ENCODE measurements at places on chromosomes 3 and 15.
A peak's percentile ranks its signal among the peaks of the same experiment; 100 is the strongest.

DNA sequence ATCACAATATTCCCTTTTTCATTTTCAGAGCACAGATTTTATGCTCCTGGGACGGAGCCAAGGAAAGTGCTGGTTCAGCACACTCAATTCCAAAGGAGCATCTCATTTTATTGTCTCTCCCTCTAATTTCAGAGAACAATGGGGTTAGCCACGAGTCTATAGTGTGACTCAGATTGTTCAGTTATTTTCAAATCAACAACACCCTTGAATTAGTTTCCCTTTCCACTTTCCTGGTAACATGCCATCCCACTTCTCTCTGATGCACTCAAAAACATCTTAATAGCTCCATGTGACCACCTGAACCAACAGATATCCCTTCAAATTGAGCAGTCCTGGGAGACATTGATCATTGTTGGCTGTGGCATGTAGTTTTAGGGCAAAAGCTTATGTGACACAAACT lies 389.7 kb upstream of the MDFIC2 start:
- no peak for DNase-seq

DNA sequence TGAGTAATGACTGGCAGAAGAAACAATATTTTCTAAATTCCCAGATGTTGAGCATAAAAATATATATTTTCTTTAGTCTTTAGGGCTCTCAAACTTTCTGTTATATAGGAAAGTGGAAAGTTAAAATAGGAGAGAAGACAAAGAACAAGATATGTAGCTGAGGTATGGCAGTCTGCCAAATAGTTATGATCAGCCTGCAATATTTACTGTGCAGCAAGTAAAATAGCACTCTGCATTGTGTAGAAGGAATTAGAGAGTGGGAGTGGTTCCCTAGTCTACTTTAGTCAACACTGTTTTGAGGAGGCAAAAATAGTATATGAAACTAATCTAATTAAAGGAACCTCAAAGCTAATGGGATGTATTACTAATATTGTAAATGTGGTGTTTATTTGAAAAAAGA lies 978.1 kb upstream of the ALCAM start:
- no peak for DNase-seq

DNA sequence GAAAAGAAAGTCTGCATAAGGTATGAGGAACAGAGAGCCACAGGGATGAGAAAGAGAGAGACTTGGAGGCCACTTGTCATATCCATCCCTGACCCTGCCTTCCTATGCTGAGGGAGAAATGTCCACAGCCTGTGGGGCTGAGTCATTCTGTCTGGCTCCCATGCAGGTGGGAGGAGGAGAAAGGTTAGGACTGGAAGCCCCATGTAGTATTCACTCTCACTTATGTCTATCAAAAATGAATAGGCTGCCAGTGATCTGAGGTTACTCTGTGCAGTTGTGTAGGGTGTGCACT lies 71.3 kb downstream of the RAB11A start:
- DNase-seq: no peak

- DNase-seq: no peak
Observed at GRCh38 chr15:101698314-101698713, 26.0 kb downstream of the TARS3 start.

- no peak for DNase-seq
Observed at GRCh38 chr3:16883723-16884083, 1.1 kb upstream of the PLCL2 start.

DNA sequence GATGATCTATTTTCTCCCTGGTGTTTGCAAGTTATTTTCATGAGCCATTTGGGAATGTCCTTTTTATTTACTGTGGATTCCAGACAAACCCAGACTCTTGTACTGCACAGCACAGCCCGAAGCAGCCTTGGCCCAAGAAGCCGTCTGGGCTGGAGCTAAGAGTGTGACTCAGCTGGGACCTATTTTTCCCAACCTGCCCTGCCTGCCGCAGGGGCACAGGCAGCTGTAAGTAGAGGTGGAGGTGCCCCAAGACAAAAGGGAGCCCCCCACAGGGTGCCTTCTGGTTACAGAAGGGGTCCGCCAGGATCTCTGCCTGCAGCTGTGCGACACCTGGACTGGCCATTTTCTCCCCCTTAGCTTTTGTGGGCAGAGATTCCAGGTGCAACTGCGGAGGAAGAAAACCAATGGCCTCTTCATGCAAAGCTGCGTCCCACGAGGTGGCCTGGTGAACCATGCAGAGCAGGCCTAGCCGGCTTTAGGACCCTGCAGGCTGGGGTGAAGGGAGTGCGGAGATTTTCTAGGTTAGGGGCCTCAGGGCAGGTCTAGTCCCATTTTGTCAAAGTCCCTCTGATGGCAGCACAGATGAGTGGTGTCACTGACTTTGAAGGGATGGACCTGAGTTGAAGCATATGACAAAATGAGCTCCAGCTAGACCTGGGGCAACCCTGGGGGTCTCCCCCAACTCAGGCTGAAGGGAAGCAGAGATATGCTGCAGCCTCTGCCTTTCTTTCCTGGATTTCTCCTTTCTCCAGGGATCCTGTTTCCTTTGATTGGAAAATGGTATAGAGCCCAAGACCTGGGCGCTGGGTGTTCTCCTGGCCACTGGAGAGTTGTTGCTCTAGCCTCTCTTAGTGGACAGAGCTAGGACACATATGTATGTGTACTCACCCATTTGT lies 131.2 kb downstream of the KLF13 start:
- no peak for DNase-seq

DNA sequence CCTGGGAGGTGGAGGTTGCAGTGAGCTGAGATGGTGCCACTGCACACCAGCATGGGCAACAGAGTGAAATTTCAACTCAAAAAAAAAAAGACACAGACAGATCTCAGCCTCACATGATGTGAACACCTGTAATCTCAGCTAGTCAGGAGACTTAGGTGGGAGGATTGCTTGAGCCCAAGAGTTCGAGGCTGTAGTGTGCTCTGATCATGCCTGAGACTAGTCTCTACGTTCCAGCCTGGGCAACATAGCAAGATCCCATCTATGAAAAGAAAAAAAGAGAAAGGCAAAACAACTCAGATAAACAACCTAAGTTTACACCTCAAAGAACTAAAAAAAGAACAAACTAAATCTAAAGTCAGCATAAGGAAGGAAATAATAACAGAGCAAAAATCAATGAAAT lies 11.0 kb downstream of the SCAPER start:
- no peak for DNase-seq

GRCh38 chr15:88179562-88179961 lies 77.0 kb downstream of the NTRK3 start:
- no peak for DNase-seq

DNA sequence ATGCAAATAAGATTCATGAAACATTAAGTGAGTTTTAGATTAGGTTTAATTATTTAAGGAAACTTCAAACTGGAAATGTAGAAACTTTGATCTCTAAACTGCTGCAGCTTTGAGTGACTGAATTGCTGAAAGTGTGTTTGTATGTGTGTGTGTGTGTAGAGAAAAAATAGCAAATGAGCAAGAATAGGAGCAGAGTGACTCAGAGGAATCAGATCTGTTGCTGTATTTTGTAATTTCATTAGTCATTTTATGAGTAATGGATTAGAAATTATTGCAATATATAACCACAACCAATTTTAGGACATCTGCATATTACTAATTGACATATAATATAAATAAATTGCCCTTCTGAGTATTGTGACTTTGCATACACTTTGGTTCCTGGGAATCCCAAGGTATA lies 52.8 kb upstream of the SLC9A9 start:
- no peak for DNase-seq

- DNase-seq: no peak
Observed at GRCh38 chr3:131530843-131531242, 28.1 kb upstream of the MRPL3 start.

DNA sequence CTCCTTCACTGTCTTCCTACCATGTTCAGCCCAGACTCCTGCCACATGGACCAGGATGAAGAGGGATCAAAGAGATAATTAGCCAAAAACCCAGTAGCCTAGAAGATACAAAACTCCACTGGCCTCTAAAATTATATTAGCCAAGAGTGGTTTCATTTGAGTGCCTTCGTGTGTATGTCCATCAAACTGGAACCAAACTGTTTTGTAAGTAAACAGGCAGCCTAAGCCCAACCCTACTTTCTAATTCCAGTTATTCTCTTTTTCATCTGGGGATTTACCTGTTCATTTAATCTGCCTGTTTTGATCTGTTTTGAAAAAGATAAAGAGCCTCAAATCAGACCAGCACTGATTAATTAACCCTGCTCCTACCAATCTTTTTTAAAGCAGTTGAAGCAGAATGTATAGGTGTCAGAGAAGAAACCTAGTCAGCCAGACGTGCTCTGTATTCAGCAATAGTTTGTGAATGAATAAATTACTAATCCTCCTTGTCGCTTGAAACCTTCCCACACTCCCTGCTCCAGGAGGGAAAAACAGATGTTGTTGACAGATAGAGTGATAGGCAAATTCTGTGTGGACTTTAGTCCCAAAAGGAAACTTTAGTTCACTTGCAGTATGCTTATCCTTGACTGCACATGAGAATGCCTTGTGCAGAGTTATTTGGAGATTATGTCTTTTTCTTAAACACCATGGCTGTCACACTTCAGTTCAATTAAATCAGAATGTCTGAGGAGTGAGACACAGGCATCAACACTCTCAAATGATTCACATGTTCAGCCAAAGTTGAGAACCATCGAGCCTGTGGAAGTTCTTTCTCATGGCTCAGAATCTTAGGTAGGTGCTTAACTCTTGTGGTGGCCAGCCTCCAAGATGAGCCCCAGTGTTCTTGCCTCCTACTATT lies 55.5 kb upstream of the ZBED2 start:
- no peak for DNase-seq

DNA sequence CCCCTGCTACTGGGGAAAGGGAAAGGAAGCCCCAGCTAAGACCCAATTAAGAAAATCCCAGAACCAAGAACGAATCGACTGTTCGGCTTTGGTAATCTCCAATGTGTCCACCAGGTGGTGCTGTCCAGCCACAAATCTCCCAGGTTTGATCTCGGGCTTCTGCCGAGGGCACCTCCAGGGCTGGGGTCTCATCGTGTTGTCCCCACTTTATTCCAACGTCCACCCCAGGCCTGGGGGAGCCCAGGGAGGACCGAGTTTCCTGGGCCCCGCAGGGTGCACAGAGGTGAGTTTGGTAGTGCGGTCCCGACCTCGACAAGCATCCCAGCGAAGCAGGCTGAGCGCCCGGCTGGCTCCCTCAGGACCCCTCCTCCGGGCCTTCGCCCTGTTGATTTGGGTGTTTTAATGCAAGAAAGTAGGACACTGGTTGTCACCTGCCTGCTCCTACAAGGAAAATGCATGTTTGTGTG lies 185.1 kb downstream of the GOLGA6L6 start:
- peak; percentile 65 for DNase-seq

DNA sequence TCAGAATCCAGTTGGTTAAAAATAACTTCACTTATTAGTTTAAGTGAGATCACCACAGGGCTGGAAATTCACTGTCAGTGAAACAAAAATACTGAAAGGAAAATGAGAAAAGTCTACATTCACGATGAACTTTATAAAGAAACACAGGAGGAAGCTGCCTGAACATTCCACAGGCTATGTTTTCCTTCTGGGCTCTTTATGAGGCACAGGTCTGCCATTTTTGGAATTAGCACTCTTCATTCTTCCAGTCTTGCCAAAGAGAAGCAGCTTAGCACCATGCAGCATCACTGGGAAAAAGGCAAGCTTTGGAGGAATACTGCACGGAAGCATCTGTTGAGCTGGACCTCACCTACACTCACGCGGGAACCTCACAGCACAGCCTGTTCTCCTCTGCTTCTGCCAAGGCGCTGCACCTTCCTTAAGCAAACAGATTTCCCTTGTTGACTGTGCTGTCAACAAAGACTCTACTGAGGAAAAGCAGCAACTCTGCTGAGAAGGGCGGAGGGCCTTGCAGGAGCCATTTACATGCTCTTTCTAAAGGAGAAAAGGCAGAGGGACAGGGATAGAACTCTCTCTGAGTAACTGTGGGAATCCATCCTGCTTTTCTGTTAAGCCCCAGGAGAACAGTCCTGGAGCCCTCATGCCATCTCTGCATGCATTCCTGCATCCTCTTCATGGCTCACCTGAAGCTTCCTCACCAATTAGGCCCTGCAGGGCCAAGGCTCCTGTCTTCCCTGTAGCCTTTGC lies 15.7 kb downstream of the SUSD5 start:
- DNase-seq: no peak

DNA sequence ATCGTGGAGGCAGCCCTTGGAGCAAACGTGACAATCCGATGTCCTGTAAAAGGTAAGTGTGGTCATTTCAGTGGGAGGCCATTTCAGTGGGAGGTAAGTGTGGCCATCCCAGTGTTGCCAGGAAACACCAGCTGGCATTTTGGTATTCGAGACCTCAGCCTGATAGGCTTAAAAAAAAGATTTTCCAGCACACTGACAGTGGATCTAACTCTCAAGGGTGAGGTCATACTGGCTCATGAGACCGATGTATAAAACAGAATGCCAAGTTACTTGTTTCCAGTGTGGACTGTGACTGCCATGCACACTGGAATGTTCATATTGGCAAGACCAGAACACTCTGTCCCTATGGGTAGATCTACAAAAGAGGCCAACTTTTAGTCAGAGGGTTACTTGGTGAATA lies 244.4 kb upstream of the GOLGA6L4 start:
- DNase-seq: no peak

DNA sequence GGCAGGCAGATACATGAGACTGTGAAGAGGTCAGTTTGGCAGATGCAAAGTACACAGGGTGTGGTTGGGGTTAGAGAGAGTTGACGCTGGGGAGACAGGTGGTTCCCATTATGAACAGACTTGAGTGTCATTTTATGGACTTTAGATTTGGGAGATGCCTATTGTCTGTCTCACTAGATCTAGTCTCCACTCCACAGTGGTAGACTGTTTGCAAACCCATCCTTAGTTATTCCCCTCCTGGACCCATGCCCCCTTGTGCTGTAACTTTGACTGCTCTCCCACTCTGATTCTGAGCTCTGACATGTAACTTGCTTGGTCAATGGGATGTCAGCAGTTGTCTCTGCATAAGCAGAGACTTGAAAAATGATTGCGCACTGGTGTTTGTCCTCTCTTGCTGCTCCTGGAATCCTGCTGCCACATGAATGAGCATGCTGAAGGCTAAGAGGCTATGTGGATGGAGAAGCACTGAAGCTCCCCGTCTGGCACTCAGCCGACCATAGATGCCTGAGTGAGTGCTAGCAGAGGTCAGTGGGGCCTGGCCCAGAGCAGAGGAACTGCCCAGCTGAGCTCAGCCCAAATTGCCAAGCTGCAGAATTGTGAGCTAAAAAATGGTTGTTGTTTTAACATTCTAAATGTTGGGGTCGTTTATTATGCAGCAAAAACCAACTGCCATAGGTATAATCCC lies 88.2 kb downstream of the FAM43A start:
- DNase-seq: no peak

DNA sequence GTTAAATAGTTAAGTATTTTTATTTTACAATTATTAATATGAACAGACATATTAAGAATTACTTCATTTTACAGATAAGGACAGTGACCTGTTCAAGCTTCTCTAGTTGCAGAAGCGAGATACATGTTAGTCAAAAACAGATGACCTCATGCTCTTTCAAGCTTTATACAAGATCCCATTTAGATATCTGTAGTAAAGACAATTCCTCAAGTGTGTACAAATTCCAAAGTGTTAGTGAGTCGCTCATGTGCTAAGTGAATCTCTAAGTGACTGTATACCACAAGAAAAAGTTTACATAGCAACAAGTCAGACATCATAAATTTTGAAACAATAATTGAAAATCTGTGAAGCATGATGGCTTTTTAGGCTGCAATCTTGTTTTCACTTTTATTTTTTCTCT lies 293.8 kb downstream of the ROBO1 start:
- no peak for DNase-seq
